ENCODE measurements at places on chromosomes 3 and 15. TPM values are rescaled to one million over a fixed set of nuclear protein-coding genes. Genes with fewer than 3 reads are reported as not detected.

The ZNF774 gene
- polyA plus RNA-seq, result 1.0 TPM

- peak; percentile 22 for DNase-seq
Observed at GRCh38 chr15:84616235-84616634, 15.4 kb downstream of the ZSCAN2 start.

DNA sequence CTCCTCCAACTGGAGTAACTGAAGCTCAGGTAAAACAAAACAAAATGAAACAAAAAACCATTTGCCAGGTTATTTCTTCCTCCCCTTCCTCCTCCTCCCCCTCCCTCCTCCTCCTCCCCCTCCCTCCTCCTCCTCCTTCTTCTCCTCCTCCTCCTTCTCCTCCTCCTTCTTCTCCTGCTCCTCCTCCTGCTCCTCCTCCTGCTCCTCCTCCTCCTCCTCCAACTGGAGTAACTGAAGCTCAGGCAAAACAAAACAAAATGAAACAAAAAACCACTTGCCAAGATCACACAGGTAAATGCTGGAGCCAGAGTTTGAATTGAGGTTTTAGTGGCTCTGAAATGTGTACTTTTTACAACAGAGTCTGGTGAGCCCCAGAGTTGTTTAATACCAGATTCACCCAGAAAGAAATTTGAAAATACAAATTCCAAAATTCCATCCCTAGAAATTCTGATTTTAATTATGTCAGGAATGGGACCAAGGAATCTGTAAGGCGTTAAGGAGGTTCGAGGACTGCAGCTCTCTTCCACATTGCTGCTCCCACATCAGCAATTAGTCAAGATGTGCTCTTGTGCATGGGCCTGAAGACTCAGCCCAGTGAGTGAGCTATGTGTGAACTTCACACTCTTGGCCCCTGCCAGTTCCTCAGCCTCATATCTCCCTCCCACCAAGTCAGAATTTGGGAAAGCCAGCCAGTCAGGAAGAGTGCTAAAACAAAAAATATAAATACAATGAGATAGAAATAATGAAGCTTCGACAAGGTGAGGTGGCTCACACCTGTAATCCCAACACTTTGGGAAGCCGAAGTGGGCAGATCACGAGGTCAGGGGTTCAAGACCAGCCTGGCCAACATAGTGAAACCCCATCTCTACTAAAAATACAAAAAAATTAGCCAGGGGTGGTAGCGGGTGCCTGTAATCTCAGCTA, 31.6 kb upstream of the ZNF770 start:
- DNase-seq, result peak; percentile 28

- DNase-seq, result peak; percentile 78
Observed at GRCh38 chr3:195260280-195260905, 10.6 kb downstream of the XXYLT1 start.

- no peak for DNase-seq
Observed at GRCh38 chr15:90620379-90621067, 90.8 kb downstream of the CRTC3 start.

DNA sequence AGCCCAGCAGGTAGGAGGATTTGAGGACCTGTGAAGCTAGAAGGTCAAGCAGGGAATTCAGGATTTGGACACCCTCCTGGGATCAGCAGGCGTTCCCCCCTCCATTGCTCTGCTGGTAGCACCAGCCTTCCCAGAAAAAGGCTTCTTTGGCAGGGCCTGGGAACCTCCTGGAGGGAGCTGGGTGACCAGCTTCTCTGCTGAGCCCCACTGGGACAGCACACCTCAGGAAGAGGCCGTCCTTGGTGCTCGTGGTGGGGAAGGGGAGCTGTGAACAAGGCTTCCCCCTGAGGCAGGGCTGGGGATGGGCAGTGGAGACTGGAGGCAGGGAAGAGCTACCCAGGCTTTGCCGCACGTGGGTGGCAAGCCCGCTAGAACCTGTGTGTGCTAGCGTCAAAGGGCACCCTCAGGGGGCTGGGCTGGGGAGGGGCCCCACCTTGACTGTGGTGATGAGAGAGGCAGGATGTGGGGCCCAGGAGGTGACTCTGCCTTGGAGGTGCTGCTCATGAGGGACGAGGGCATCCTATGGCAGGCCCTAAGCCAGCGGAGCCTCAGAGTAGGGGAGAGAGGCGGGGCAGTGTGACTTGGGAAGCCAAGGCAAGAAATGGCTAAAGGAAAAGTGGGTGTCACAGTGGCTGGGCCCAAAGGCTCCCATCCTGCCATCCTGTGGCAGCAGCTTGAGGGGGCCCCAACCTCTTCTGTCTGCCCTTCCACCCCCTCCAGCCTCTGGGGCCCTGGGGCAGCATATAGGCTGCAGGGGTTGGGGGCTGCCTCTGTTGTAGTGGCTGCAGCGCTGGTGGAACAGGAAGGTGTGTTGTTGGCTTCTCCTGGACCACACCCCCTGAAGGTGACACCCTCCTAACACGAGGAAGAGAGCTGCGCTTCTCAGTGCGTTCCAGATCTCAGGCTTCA, 20.7 kb downstream of the KLF13 start:
- DNase-seq, result no peak

- no peak for DNase-seq
Observed at GRCh38 chr3:197006446-197006845, 23.2 kb downstream of the MELTF start.

DNA sequence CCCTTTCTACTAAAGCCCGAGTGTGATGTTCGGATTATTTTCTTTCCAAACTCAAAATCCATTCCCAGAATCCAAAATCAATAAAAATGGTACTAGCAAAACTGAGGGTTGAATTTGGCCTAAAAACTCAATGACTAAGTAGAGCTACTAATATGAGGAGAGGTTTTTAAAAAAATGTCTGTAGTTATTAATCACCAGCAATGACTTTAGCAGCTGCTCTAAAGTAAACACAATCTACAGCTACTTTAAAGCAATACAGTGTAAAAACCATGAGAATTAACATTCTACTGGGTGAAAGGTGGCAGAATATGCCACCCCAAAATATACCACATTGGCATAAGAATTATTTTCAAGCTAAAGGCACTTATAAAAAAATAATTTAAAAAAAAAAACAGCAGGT, 23.5 kb downstream of the FHIT start:
- no peak for DNase-seq

GRCh38 chr3:78275420-78275852, 1235.5 kb downstream of the ROBO2 start:
- DNase-seq, result no peak

DNA sequence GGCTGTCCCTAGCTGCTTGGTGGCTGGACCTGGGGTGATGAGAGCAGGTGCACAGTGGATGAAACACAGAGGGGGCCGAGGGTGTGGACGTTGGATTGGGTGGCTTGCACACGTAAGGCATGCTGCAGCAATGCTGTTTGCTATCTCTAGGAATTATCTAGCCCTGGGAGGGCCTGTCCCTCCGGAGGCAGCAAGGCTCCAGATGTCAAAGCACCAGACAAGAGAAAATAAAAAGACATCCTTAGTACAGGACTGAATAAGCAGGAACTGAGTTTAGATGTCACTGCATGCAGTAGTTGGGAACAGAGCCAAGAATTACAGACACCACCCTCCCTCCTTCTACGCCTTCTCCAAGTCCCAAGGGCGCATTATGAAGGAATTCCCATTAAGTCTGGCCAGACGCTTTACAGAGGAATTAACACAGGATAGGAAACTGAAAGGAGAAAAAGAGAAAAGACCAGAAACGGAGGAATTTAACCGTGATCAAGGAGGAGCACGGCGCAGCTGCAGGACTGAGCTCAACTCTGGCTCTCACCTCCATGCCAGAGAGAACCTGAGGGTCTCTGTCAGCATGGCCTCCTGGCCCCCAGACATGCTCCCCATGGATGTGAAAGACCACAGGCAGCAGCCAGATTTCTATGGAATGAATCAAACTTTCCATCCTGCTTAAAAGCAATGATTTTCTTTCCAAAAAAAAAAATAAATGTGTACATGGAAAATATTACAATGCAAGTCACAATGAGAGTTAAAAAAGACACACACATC, 13.8 kb downstream of the ATP10A start:
- peak; percentile 67 for DNase-seq

DNA sequence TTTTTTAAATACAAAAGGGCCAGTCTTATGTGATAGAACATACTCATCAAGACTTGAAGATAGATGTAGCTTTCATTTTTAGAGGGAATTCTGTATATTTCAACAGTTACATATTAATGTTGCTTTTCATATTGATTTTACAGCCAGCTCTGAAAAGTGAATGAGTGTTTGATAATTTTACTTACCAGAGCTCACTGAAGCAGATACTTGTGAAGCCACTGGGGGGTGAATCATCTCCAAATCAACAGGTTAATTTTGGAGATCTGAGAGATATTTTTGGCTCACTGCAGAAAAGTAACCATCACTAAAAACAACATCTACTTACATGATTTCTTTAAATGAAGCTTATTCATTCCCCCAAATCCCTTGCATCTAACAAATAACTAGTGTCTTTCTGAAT, 24.7 kb downstream of the TNFAIP8L3 start:
- DNase-seq, result no peak

- no peak for DNase-seq
Observed at GRCh38 chr3:179898024-179898423, 138.7 kb downstream of the PEX5L start.

GRCh38 chr15:74179983-74180880, 6.7 kb downstream of the ISLR start:
- no peak for DNase-seq

DNA sequence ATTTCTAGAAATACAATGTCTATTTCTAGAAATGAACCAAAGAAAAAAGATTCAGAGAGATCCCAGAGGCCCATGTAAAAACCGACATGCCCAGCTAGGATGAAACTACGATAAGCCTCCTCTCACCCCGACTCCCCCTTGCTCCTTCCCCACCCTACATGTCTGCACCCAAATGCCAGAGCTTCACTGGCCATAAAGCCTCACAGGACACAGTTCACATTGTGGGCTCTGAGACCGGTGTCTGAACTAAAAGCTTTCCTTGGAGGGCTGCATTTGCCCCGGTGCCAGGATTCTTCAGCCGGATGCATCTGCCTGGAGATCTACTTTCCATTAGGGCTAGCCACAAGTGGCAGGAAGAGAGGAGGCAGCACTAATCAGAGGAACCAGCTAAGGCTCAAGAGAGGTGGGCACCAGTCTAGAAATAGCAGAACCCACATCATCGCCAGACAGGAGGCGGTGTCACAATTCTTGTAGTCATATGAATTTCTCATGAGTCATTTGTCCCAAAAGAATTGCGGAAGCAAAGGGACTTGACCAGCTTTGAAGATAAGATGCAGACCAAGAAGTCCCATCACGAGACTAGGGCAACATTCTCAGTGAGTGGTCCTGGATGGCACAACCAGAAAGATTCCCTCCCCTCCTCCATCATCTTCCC, 353.6 kb downstream of the NTRK3 start:
- peak; percentile 60 for DNase-seq

- peak; percentile 32 for DNase-seq
Observed at GRCh38 chr15:73996939-73997338, 2.4 kb downstream of the PML start.

DNA sequence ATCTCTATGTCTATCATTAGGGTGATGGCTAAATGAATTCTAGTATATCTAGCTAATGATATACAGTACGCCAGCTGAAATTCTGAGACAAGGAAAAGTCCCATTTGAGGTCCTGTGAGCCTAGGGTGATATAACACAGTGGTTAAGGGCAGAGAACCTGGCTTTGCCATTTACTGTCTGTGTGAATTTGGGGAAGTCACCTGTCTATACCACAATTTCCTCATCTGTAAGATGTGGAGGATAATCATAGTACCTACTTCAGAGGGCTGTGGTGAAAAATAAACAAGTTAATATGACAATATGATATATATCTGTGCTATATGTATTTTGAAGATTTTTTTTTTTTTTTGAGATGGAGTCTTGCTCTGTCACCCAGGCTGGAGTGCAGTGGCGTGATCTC, 9.8 kb upstream of the ANKDD1A start:
- no peak for DNase-seq

The ARNT2 gene
- 4.0 TPM for polyA plus RNA-seq

The VPS13C gene
- polyA plus RNA-seq, result 29.6 TPM

GRCh38 chr3:28224430-28224829, 17.0 kb upstream of the CMC1 start:
- no peak for DNase-seq

DNA sequence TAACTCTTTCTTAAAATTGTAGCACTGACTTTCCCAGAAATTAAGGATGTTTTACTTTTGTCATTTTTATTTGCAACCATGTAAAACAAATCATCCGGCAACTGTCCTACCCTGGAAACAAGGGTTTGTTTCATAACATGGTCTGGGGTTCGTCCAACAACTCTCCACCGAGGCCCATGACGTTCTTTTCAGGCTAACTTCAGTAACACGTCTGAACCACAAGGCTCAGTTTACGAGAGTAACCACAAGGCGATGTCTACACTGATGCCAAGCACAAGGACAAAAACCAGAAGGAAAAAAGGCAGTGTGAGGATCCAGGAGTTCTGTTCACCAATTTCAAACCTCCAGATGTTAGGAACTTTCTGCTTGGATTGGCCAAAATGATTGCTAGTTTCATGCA, 546.1 kb downstream of the NTRK3 start:
- DNase-seq, result no peak

The P2RY1 gene
- polyA plus RNA-seq, result 1.5 TPM

DNA sequence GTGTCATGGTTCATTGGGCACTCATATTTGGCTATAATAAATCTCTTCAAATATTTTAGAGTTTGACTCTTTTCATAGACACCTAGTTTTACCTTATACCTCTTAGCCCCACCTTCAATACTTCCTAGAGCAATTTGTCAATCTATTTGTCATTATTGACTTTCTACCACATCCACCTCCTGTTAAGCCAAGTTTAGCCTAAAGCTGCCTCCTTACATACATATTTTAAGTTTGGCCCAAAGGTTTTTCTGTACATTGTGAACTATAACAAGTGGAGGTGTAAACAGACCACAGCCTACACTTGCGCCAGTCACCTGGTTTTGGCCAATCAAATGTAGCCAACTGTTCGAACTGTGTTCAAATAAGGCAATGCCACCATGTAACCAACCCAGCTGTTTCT, 18.1 kb upstream of the ABHD17C start:
- no peak for DNase-seq

GRCh38 chr3:69699183-69699582, 40.1 kb upstream of the MITF start:
- DNase-seq, result no peak

- no peak for DNase-seq
Observed at GRCh38 chr3:169348276-169348675, 315.2 kb downstream of the MECOM start.

The ITGA11 gene
- polyA plus RNA-seq, result 1.4 TPM

The PARP14 gene
- 17.6 TPM for polyA plus RNA-seq

DNA sequence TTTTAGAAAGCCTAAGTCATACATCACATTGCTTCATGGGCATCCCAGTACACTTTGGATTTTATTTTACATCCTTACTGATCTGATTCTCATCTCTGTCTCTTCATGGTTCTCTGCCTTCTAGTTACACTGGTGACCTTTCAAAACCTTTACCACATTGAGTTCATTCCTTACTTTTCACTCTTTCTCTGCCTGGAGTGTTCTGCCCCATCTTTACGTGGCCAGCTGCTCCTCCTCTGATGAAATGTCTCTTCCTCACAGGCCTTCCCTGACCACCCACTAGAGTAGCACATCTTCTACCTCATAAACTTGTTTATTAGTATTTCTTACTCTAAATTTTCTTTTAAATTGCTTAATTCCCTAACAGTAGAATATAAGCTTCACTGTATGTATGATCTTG, 17.7 kb downstream of the CTNNB1 start:
- no peak for DNase-seq

GRCh38 chr15:67186226-67186649, 68.2 kb downstream of the AAGAB start:
- peak; percentile 64 for DNase-seq
